ENCODE measurements at places on chromosomes 6 and 20.
A peak's percentile ranks its signal among the peaks of the same experiment; 100 is the strongest.

GRCh38 chr6:35385457-35386202 is 43.3 kb downstream of the PPARD start:
- DNase-seq: no peak

DNA sequence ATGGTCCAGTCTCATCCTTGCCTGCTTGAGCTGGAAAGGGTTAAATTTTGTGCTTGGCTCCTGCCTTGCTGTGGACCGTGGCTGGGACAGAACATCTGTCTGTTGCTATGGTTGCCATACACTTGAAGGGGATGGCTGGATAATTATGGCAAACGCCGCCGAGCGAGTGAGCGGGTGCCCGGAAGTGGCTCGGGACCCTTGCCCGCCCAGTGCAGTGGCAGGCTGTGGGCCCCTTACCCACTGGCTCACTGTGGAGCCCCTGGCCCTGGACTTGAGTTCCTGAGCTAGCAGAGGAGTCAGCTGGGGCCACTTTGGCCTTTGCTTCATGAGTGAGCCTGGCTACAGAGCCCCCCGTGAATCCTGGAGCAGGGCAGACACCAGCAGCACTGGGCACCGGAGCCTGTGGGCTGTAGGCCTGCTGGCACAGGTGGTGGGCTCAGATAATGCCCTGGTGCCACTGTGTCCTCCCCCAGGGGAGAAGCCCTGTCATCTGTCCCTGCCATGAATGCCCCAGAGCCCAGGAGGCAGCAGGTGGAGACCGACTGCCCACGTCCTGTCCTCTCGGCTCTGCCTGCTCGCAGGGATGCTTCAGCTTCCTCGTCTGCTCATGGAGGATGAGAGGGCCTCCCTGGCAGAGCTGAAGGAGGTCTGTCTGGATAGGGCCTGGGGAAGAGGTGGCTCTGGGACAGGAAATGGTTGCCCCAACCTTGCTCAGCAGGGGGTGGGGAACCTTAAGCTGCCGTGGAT is 25.5 kb upstream of the NOL4L start:
- DNase-seq: no peak

GRCh38 chr6:35185971-35186370 is 27.8 kb upstream of the SCUBE3 start:
- DNase-seq: no peak

DNA sequence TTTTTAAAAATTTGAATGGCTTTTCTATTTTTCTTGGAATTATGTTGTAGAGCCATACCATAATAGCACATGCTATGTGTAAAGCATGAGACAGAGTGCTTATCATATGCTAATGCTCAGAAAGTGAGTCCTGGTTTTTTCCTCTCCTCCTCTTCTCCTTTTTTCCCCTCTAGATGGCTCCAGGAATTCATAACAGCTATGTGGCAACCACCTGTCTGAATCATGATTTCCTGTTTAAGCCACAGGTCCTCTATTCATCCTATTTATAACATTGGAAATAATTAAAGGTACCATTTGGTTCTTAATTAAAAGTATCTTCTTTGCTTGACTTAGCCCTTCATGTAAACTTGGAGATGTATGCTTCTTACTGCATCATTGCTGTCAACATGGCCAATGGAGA is 260.0 kb upstream of the MAP3K7 start:
- no peak for DNase-seq

GRCh38 chr6:14149739-14150130 is 32.2 kb downstream of the CD83 start:
- DNase-seq: no peak

DNA sequence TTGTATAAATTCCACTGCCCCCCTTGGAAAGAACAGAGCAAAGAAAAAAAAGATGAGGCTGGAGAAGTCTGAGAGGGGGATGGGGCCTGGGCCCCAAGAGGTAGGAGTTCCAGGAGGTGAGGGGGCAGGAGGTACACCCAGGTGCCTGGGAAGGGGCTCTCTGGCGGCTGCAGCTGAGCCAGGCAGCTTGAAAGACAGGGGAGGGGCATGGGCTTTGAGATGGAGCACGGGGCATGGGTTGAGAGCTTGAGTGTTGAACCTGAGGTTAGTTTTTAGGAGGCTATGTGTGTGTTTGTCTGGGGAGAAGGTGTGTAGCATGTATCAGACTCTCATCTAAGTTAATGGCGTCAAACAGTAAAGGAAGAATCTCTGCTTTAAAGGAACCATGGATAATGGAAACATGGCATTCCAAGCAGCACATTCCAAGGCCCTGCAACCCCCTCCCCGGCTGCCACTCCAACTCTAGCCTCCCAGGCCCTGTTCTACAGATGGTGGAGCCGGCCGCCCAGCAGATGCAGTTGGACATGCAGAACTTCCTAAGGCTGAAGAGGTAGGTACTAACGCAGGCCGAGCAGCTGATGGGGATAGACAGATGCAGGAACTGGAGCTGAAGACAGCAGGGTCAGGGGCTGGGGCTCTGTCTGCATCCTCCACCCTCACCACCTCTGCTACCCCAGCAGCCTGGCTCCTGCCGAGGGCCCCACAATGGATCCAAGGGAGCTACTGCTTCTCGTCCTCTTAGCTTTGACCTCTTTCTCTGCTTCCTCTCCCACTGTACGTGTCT is 42.1 kb downstream of the MDFI start:
- peak; percentile 84 for DNase-seq

GRCh38 chr6:126385536-126385935 is 45.6 kb downstream of the CENPW start:
- DNase-seq: no peak

DNA sequence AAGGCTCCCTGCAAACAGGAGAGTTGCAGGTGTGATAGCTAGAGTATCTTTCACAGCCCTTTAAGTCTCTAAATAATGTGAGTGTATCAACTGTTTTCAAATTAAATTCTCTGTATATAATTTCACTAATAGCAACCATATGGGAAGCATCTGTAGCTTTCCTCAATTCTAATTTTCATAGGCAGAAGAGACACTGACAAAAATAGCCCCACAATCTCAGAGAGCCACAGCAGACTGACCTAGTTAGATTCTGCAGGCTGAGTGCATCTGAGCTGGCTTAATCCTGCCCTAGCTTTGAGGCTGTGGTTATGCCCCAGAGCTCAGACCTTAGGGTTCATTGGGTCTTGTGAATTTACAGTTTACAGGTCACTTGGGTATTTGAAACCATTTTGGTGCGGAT is 63.9 kb downstream of the MAP7 start:
- no peak for DNase-seq
